ENCODE measurements at places on chromosomes 6 and 20.

GRCh38 chr6:155026022-155026705 lies 31.0 kb downstream of the TIAM2 start:
- DNase-seq: no peak

GRCh38 chr6:105433723-105434122 lies 30.8 kb upstream of the PREP start:
- no peak for DNase-seq

GRCh38 chr20:51700809-51701285 lies 67.3 kb downstream of the ATP9A start:
- DNase-seq: no peak

- DNase-seq: no peak
These were observed 255.6 kb downstream of the ERMARD start for GRCh38 chr6:170006900-170007467.

GRCh38 chr6:51382847-51383246 lies 564.2 kb downstream of the TFAP2B start:
- no peak for DNase-seq

All from BJ (cell line).